ENCODE measurements at places on chromosomes 2 and 18. TPM values are rescaled to one million over a fixed set of nuclear protein-coding genes. Genes with fewer than 3 reads are reported as not detected.

GRCh38 chr2:232538671-232539070 lies 821 bp upstream of the CHRNG start:
- no peak overlapping the region for H3K27ac ChIP-seq
- no peak for DNase-seq
- peaks cover 4% of the 10 kb centered on the region for H3K27me3 ChIP-seq
- no peaks in the 10 kb centered on the region for H3K4me1 ChIP-seq
- H3K36me3 ChIP-seq: no peaks in the 10 kb centered on the region

DNA sequence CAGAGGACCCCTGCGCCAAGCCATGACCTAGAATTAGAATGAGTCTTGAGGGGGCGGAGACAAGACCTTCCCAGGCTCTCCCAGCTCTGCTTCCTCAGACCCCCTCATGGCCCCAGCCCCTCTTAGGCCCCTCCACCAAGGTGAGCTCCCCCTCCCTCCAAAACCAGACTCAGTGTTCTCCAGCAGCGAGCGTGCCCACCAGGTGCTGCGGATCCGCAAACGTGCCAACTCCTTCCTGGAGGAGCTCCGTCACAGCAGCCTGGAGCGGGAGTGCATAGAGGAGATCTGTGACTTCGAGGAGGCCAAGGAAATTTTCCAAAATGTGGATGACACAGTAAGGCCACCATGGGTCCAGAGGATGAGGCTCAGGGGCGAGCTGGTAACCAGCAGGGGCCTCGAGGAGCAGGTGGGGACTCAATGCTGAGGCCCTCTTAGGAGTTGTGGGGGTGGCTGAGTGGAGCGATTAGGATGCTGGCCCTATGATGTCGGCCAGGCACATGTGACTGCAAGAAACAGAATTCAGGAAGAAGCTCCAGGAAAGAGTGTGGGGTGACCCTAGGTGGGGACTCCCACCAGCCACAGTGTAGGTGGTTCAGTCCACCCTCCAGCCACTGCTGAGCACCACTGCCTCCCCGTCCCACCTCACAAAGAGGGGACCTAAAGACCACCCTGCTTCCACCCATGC lies 3.0 kb downstream of the PROC start:
- peaks cover 58% of the 10 kb centered on the region for H3K27me3 ChIP-seq
- H3K27ac ChIP-seq: no peak overlapping the region
- H3K36me3 ChIP-seq: no peaks in the 10 kb centered on the region
- peak overlapping the region; percentile 30 for H3K4me3 ChIP-seq

DNA sequence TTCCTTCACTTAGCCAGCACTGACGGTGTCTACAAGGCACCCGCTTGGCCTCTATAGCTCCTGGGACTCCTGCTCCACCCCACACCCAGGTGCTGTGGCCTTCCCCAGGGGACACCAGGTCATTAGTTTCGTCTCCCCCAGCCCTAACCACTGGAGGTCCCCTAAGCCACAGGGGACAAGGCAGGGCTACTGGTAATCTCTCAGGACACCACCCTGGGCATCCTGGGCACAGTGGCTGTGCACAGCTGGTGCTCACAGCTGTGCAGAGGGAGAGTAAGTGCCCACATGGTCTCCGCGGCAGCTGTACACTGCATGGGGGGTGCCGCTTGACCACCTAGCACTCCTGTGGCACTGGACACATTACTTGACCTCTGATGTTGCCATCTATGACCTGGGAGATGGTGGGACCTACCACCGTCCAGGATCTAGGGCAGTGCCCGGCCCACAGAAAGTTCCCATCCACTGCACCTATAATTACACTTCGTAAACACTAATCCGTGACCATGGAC lies 134.0 kb downstream of the HDAC4 start:
- no peaks in the 10 kb centered on the region for H3K36me3 ChIP-seq
- peaks cover 22% of the 10 kb centered on the region for H3K4me1 ChIP-seq
- H3K4me3 ChIP-seq: no peak overlapping the region

- H3K36me3 ChIP-seq: no peaks in the 10 kb centered on the region
- DNase-seq: no peak
- no peaks in the 10 kb centered on the region for H3K27me3 ChIP-seq
- H3K27ac ChIP-seq: no peak overlapping the region
Observed at GRCh38 chr2:7937082-7937481, 744.8 kb upstream of the ID2 start.

DNA sequence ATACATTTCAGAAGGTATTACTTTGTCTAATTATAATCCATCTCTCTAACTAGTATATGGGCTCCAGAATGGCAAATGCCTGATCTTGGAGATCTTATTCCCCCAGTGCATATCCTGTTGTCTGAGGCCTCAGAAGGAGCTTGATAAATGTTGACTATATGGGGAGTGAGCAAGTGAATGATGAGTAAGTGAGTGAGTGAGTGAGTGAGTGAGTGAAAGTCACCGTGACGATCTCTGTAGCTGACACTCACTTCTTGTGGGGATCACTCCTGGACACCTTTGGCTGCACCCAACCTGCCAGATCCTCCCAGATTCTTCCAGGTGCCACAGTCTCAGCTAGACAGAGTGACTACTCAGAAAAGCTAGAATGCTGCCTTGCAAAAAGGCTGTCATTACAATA lies 2.8 kb downstream of the XDH start:
- peaks cover 10% of the 10 kb centered on the region for H3K4me1 ChIP-seq
- H3K27ac ChIP-seq: peak overlapping the region; percentile 14
- no peaks in the 10 kb centered on the region for H3K27me3 ChIP-seq
- no peak for DNase-seq
- H3K36me3 ChIP-seq: no peaks in the 10 kb centered on the region

- H3K4me1 ChIP-seq: peaks cover 6% of the 10 kb centered on the region
- H3K27ac ChIP-seq: no peak overlapping the region
- peaks cover 12% of the 10 kb centered on the region for H3K36me3 ChIP-seq
- no peak for DNase-seq
Observed at GRCh38 chr2:120305296-120305695, 40.6 kb upstream of the INHBB start.

The PTH2R gene
- total RNA-seq: 3.5 TPM

The IRS1 gene
- 17.1 TPM for total RNA-seq

DNA sequence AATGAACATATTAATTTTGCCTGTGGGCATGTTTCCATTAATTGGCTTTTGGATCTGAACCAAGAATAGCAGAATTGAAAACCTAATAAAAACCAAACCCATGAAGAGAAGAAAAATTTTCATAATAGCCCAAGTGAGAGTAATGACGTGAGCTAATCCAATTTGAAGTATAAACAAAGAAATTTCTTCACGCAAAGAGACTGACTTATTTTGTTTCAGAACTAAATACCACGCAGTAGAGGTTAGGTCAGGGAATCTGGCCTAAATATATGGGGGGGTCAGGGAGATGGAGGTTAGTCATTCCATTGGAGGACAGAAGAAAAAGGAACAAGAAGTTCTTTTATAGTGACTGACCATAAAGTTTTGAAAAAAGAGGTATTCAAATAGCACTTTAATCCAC lies 94.1 kb upstream of the CYP1B1 start:
- no peaks in the 10 kb centered on the region for H3K36me3 ChIP-seq
- no peak overlapping the region for H3K4me3 ChIP-seq
- H3K4me1 ChIP-seq: no peaks in the 10 kb centered on the region
- no peak overlapping the region for H3K27ac ChIP-seq
- no peak for DNase-seq
- H3K27me3 ChIP-seq: peaks cover 3% of the 10 kb centered on the region

The PSMA8 gene
- 0.29 TPM for total RNA-seq

The MYOM1 gene
- 1.1 TPM for total RNA-seq

DNA sequence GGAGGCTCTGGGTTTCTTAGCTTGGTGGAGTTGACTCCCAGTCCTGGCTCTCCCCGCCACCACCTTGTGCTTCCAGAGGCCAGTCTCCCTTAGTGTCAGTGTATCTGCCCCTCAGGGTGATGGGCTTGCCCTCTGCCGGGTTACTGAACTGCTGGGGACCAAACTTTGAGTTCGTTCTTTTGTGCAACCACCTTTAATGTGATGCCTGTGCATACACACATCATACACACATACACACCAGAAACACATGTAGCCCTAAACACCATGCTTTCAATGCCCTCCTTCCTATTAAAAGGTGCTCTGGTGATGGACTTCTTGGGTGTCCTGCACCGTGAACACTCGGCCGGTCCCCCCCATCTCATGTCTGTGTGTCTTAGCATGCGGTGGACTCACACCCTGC lies 315.1 kb upstream of the EPAS1 start:
- peaks cover 28% of the 10 kb centered on the region for H3K27me3 ChIP-seq
- no peaks in the 10 kb centered on the region for H3K36me3 ChIP-seq
- H3K4me3 ChIP-seq: no peak overlapping the region
- no peak overlapping the region for H3K27ac ChIP-seq

The EDAR gene
- 0.69 TPM for total RNA-seq

The ATOH8 gene
- 1.3 TPM for total RNA-seq

The ALPI gene
- total RNA-seq: not detected

Measured in progenitor cell of endocrine pancreas (in vitro differentiated cells).